ENCODE measurements at places on chromosomes 13 and 19.

DNA sequence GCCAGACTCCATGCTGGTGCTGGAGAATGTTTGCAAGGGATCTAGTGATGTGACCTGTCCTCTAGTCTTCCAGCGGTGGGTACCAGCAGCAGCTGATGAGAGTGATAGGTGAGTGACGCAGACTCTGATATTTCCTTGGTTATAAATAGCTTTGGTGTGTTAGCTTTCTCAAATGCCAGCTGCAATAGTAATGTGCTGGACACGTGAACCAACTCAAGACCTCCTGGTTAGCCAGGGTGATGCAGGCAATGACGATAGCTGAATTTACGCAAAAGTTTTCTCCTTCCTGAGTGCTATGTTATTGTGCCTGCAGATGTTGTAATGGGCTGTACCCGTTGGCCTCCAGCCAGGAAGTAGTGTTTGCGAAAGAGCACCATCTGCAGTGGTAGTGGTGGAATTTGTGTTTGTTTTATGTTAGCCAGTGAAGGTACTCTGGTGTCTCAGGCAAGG lies 129.5 kb downstream of the CYSLTR2 start:
- DNase-seq: no peak

DNA sequence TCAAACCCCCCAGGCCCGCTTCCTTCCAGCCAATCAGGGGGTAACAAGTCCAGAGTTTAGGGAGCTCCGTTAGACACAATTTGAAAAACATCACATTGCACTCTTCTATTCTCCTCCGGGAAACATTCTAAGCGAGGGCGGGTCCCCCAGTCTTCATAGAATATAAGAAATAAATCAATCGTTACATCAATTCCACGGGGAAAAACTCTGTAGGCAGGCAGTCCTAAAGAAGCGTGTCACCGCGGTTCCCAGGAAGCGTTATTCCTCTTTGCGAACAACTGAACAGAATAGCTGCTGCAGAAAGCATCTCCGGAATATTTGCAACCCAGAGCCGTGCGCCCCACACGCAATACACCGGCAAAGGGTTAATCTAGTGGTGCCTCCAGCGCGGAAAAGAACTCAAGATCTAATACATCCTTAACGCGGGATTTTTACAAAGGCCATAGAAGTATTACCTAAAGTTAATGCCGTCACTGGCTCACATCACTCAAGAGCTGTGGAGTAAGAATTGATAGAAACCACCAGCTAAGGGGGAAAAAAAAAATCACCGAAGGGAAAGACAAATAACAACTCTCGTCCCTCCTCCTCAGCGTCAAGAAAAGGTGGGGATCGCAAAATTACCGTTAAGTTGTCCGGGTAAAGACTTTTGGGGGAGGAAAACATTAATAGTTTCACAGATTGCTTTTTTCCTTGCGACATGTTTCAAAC lies 65.1 kb downstream of the KCNRG start:
- peak; percentile 26 for DNase-seq

DNA sequence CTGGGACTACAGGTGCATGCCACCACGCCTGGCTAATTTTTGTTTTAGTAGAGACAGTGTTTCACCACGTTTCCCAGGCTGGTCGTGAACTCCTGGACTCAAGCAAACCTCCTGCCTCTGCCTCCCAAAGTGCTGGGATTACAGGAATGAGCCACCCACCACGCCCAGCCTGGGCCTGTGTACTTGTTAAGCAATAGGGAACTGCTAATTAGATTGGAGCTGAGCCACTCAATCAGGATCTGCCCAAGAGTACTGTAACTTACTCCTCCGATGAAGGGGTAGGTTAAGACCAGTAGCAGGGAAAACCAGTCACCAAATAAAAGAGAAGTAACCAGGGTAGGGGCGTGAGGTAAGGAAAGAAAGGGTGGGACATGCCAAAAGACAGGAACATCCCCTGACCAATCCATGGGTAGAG lies 2.3 kb downstream of the DDX39A start:
- no peak for DNase-seq

DNA sequence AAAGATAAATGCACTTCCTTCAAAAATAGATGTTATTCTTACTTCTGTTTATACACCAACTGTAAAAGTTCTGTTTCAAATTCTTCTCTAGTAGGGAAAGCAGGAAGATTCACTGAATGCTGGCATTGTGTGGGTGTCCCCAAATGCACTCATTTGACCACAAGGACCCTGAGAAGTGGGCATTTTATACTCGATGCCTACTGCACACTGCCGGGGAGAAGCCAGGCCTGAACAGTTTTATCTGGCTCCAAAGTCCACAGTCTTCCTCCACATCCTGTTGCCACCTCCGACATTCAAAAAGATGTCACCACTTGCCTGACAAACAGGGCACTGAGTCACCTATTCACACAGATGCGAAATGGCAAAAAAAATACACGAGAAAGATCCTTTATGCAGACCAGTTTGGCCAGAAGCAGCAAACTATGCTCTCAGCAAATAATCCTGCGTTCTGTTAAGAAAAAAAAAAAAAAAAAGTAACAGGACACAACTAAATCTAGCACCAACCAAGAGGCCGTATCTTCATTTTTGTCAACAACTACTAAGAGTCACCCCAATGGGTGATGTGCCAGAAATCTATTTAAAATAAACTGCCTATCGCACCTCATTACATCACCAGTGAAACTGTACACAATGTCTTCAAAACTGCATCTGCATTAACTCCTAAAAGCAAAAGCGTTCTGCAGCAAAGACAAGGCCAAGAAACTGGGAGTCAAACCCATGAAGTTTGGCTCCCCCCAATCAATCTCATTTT lies 6.2 kb downstream of the ZC3H4 start:
- DNase-seq: peak; percentile 52

- DNase-seq: no peak
These were observed 441.4 kb downstream of the SLITRK5 start for GRCh38 chr13:88112526-88112925.

DNA sequence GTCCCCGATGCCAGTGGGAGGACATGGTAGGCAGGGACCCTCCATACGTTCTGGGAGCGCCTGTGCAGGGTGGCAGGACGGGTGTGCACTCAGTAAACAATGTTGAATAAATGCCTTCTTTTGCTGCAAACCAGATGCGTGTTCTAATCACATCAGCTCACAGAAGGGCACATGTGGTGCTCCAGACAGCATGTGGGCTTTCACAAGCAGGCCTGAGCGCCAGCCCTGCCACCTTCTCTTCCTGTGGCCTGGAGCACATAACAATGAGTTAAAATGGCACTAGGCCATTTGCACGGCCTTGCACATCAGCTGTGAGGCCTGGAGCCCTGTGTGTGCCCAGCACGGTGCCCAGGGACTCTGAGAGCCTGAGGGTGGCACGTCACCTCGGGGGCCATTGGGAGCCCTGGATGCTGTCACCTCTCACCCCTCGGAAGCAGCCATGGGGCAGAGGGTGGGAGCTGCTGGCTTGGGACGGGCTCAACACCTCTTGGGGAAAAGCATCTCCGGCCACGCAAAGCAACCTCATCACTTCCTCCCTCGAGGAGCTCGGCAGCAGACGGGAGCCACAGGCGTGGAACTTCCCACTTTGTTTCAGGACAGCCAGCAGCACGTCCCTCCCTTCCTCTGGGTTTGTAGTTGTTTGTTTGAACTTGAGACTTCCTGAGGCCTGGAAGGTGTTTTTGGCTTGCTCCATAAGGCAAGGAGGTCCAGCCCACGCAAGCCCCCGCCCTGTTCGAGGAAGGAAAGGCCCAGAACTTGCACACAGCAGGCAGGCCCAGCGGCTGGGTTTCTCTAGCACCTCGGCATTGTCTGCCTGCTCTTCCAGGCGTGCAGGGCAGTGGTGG lies 9.8 kb downstream of the MCF2L start:
- DNase-seq: no peak

DNA sequence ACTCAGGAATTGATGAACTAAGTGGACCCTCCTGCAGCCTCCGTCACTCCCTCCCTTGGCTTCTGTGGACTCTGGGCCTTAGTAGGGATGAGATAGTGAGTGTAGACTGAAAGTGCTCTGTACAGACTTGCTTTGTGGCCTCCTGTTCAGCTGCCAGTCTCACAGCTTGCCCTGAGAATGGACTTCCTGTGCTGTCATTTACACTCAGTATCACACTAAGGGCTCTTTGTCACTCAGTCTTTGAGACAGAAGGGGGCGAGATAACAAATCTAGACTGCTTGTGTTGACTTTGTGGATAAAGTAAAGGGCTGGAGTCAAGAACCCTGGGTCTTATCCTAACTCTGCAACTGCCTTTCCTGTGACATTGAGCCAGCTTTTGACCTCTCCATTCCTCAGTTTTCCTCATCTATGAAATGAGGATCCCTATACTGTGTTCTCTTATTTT lies 21.0 kb upstream of the SPRY2 start:
- no peak for DNase-seq

DNA sequence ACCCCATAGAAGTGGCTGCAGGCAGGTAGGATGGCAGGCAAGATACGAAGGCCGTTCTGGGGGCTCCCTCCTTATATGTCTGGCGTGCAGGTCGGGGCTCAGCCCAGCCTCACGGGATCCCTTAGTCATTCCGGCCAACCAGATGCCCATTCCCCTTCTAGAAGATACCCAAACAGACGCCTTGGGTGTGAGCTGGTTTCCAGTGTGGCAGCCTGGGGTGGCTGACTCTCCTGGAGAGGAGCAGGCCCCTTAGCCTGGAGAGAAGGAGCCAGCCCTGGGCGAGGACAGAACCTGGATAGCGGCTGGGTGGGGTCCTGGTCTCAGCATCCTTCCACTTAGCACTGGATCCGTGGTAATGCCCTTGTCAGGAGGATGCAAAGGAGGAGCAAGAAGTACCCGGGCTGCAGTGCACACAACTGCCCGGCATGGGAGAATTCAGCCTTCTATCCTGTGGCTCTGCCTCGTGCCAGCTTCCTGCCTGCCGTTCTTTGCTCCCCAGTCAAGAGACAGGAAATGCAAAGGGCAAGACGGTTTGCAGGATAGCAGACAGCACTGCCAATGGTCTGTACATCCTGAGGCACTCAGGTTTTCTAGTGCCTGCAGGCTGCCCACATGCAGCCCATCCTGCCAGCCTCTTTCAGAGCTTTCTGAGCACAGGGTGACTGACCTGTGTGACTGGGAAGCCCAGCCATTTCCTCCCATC lies 56.7 kb upstream of the WASF3 start:
- no peak for DNase-seq

DNA sequence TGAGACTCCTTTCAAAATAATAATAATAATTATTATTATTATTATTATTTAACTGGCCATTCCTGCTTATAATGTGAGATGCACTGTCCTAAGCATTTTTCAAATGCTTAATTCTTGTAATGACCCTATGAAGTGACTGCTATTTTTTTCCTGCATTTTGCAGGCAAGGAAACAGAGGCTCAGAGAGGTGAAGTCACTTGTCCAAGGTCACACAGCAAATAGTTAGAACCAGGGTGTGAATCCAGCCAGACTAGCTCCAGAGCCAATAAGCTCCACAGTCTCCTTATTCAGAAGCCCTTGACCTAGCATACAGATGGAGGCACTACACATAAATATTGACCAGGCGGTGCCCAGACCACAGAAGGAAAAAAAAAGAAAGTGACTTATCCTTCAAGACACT lies 77.5 kb upstream of the CACNA1A start:
- DNase-seq: no peak

GRCh38 chr13:24218977-24219376 lies 58.5 kb downstream of the SPATA13 start:
- no peak for DNase-seq

DNA sequence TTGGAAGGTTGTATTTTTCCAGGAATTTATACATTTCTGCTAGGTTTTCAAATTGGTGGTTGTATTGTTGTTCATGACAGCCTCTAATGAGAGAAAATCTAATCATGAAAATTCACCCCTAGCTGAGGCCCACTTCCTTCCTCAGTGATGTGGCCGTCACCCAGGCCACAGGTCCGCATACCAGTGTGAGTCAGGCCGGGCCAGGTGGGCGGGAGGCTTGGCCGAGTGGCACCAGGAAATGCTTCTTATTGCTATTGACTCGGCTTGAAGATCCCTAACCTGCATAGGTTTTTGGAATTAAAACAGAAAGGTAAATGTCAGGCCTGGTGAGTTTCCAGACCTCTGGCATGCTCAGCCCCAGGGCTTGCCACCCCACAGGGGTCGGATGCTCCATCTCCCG lies 88.7 kb downstream of the SCGB2B2 start:
- DNase-seq: no peak

DNA sequence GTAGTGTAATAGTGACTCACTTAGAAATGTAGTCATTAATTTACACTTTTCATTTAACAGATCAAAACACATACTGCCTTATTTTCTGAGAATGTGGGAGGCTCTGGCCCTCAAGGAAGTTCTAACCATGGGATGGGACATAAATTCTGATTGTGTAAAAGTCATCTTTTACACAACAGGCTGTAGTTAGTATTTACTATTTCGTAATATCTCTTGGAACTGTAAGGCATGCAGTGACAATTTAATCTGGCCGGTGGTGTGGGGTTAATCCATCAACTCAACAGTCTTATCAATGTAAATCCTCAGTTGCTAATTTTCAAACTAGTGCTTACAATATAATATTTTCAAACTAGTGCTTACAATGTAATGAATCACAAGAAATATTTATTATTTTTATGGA lies 1599.2 kb downstream of the EFNB2 start:
- DNase-seq: no peak

GRCh38 chr13:43805681-43806128 lies 18.9 kb upstream of the ENOX1 start:
- no peak for DNase-seq

DNA sequence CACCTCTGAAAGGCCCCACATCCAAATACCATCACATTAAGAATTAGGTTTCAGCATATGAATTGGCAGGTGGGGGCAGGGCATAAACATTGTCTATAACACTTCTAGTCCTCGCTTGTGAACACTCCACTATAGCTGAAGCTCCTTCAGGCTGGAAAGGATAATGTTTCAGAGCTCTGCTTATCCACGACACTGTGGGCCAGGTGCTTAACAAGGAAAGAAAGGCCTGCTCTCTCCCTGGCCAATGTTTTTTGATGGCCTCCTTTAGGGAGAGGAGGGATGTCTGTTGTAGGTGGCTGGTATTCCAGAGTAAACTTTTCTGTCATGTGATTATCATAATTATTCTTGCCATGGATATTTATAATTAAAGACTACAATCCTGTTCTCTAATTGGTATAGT lies 86.4 kb downstream of the CCNA1 start:
- no peak for DNase-seq

- DNase-seq: no peak
These were observed 802.3 kb upstream of the ARGLU1 start for GRCh38 chr13:107370015-107370785.

DNA sequence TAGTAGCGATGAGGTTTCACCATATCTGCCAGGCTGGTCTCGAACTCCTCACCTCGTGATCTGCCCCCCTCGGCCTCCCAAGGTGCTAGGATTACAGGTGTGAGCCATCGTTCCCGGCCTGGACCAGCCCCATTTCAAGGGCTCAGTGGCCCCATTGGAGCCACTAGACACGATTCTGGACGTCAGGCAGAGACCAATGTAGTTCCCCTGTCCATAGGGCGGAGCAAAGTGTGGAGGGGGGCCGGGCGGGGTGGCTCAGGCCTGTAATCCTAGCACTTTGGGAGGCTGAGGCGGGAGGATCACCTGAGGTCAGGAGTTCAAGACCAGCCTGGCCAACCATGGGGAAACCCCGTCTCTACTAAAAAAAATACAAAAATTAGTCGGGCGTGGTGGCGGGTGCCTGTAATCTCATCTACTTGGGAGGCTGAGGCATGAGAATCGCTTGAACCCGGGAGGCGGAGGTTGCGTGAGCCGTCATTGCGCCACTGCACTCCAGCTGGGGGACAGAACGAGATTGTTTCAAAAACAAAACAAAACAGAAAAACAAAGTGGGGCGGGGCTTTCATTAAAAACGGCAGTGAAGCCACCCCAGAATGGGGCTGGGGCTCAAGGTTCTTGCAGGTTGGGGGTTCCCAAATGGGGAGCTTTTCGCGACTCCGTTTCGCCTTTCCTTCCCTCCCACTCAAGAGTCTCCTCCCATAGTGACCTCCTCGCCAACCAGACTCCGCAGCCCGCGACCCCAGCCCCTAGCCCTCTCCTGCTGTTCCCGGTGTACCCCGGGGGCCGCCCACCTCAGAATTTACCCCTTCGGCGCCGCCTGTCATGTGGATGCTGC lies 758 bp upstream of the TECR start:
- no peak for DNase-seq

Data from stimulated activated naive CD8-positive, alpha-beta T cell treated with anti-CD3 and anti-CD28 coated beads, Interleukin-15, amount 100 ng/mL, for 72 hours (primary cell).